ENCODE measurements at places on chromosomes 2 and 18.

- DNase-seq, result no peak
Measured at GRCh38 chr2:29920631-29921559, 491 bp downstream of the ALK start.

DNA sequence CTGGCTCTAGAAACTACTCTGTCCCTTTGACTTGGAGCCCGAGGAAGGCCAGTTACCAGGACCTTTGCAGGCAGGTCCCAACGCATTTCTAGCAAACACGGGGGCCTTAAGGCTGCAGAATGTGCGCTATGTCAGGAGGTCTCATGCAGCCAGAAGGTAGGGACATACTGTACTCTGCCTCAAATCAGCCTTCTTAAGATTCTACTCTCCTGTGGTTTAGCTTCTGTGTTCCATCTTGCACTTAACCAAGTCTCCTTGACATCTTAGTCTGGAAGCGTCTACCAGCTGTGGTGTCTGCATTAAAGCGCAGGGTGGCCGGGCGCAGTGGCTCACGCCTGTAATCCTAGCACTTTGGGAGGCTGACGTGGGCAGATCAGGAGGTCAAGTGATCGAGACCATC is 65.5 kb downstream of the STEAP3 start:
- DNase-seq, result no peak

DNA sequence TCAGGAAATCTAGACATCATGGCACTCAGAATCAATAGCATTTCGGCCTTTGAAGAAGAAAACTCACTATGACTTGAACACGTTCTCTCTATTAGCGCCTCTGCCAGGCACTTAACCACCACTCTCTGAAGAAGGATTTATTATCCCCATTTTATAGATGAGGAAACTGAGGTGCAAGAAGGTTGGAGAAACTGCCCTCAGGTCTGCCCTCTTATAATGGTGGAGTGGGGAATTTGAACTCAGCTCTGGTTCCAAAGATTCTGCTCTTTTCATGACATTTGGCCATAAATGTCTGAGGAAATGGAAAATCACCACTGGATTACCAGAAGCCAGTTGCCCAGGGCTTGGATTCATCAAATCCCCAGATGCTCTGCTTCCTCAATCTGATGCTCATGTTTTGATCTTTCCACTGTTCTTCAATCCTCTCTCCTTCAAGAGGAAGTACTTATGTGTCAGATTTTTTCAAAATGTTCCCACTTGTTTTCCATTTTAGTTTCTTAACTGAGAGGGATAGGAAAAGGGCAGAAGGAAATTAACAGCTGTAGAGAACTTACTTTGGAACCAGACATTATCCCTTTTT is 68.1 kb downstream of the ANTXR1 start:
- no peak for DNase-seq

GRCh38 chr18:23406271-23406787 is 46.8 kb upstream of the RIOK3 start:
- DNase-seq, result no peak

DNA sequence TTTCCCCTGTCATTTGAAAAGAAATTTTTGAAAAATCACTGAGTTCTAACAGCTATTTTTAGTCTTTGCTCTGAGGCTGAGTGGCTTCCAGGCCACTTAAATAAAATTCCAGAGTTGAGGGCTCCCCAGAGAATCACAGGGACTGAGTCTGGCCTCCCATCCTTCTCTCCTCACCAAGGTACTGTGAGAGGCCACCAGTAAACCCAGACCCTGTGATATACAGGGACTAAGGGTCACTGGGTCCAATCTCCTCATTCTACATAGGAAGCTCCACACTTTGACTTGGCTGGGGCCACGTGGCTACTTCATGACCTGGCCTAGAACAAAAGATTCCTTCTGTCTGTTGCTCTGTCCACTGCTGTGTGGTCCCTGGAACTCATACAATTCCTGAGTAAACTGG is 123.2 kb upstream of the CDCA7 start:
- DNase-seq, result no peak

- DNase-seq, result no peak
Measured at GRCh38 chr2:137262594-137262993, 497.2 kb downstream of the THSD7B start.

GRCh38 chr2:168050377-168050776 is 197.0 kb downstream of the STK39 start:
- no peak for DNase-seq

DNA sequence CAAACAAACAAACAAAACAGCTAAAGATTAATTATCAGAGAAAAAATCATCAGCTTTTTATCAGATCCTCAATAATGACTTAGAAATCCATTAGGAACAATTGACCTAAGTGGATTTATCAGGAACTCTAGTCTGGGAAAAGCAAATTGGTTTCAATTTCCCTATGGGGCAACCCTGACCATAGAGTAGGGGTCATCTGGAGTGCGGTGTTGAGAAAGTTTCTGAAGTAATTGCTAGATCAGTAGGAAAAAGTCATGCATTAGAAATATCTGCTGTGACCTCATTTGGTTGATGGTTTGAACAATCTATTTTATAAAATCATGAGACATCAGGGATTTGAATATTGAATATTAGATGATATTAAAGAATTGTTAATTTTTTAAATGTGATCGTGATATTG is 507.9 kb downstream of the TXNL1 start:
- DNase-seq, result no peak

DNA sequence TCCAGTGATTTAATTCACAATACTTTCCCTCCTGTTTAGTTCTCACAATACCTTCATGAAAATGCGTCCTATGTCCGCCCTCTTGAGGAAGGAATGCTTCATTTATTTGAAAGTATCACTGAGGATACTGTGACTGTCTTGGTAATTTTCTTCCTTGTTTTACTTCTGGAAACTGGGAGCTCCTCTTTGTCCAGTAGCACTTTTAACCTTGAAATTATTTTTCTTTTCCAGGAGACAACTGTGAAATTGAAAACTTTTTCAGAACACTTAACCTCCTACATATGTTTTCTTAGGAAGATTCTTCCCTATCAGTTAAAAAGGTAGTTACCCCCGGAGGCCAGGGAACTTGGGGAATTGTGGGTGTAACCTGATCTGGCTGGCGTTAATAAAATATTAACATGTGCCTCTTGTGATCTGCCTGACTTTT is 58.9 kb upstream of the STON1 start:
- DNase-seq, result no peak

DNA sequence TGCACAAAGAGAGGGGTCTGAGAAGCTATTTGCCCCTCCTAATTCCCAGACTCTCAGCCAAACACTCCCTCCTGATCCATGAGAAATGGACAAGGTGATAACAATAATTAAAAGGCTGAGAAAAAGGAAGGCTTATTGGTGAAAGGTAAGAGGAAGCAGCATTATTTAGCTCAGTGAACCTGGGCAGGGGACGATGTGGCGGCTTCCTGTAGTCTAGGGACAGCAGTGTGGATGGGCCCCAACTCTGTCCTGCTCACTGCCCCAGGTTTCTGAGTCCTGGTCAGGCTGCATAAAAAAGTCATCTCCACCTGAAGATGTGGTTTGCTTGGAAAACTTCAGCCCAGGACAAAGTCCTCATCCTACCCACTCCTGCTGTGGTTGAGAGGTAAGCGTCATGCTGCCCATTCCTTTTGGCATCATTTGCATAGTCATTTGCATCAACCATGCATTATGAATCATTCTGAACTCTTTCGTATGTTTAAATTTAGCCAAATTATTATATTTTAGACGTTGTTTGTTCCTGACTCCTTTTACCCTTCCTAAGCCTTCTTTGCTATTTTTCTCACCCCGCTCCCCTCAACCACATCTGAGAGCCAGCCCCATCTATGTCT is 126.8 kb downstream of the CLIP4 start:
- DNase-seq, result no peak

DNA sequence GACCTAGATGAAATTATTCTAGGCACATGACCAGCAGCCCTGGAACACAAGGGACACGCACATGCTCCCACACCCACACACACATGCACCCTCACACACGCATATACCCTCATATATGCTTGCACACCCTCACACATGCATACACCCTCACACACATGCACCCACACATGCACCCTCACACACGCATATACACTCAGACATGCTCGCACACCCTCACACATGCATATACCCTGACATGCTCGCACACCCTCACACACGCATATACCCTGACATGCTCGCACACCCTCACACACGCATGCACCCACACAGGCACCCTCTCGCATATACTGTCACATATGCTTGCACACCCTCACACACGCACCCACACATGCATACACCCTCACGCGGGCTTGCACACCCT is 61.8 kb downstream of the PARD6G start:
- no peak for DNase-seq

GRCh38 chr18:10760986-10761385 is 235.2 kb downstream of the NAPG start:
- no peak for DNase-seq

DNA sequence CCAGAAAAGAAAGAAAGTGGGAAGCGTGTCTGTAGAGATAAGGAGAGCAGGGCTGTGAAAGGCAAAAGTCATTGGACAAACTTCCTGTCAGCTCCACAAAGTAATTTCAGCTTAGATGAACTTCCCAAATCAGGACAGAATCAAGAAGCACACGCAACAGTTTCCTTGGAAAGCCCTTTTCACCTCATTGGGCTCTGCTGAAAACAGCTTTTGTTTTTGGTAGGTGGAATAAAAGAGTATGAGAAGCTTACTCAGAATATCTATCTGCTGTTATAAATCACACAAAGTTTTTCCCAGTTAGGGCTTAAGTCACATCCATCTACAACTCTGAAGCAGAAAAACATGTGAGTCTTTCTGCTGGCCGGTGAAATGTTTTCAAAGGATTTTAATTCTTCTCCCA is 42.4 kb upstream of the EFEMP1 start:
- DNase-seq, result no peak

- no peak for DNase-seq
Measured at GRCh38 chr2:230881840-230882239, 17.1 kb downstream of the ITM2C start.

DNA sequence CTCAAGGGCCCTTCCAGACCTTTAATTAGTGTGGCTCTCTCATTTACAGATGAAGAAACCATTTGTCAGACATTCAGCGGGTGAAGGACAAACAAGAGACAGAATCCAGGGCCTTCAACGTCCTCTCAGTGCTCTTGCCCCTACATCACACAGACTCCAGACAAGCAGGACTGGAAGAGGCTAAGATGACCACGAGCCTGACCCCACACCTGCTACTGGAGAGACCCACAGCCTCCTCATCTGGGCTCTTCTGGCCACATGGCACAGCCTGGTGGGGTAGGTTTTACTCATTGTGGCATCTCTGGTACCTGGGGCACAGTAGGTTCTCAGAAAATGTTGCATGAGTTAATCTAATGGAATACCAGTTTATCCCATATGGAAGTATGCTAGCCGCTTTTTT is 69.6 kb upstream of the TMEM247 start:
- DNase-seq, result no peak

GRCh38 chr2:2793925-2794560 is 463.0 kb upstream of the MYT1L start:
- no peak for DNase-seq

GRCh38 chr2:27989149-27989548 is 98.6 kb downstream of the BABAM2 start:
- no peak for DNase-seq

- no peak for DNase-seq
Measured at GRCh38 chr18:23433360-23433759, 19.7 kb upstream of the RIOK3 start.

DNA sequence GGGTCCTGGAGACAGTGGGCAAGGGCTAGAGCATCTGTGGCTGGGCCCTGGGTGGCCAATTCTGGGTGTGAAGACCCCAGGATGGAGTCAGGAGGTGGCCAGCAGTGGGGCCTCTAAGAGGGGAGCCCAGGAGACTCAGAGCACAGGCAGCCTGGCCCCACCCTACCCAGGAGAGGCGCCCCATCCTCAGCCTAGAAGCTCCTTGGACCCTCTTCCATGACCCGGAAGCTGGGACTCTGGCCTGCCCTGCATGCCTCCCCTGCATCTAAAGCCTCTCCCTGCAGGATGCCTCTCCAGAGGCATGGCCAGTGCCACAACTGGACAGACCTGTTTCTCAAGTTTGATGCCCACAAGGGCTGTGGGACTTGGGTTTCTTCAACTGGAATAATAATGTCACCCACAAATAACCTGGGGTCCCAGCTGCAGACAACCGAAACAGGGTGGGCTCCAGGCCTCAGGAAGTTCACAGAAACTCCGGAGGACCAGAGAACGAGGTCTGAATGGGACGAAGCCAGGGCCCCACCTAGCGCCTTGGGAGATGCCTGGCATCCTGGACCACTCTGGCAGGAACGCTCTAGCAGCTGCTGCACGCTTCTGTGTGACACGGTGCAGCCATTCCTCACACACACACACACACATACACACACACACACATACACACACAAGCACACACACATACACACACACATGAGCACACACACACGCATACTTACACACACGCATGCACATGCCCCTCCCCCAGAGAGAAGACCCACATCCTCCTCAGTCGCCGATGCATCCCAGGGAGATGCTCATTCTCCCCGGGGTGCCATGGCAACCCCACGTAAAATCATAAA is 16.4 kb downstream of the KCNIP3 start:
- DNase-seq, result no peak

DNA sequence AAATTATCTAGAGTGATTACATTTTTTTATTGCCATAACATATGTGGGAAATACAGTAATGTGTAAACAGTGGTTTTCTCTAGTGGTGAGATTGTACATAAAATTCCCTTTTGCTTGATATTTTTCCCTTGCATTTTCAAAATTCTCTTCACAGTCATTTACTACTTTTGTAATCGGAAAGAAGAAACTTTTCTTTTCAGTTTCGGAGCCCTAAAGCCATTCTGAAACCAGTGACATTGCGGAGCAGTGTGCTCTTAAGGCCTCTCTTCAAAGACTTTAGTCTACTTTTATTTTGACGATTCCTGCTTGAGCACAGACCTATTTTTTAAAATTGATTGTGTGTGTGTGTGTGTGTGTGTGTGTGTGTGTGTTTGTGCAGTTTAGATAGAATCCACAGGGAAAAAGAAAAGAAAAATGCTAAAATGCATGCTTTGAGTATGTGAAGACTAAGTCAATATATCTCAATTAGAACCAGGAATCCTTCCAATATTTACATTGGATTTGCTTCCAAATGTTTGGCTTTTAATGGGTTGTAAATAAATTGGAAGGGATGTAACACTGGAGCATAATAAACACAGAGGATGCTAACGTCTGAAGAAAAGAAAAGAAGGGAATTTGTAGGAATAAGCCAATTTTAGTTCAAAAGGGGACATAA is 357.4 kb downstream of the RND3 start:
- no peak for DNase-seq

GRCh38 chr2:6909431-6910385 is 7.5 kb upstream of the RNF144A start:
- DNase-seq, result no peak

GRCh38 chr2:205589479-205589878 is 92.8 kb upstream of the NRP2 start:
- DNase-seq, result no peak

GRCh38 chr2:137493261-137493660 is 471.0 kb upstream of the HNMT start:
- no peak for DNase-seq

Data from AG04449 (cell line).